ENCODE measurements at places on chromosomes 4 and X.

DNA sequence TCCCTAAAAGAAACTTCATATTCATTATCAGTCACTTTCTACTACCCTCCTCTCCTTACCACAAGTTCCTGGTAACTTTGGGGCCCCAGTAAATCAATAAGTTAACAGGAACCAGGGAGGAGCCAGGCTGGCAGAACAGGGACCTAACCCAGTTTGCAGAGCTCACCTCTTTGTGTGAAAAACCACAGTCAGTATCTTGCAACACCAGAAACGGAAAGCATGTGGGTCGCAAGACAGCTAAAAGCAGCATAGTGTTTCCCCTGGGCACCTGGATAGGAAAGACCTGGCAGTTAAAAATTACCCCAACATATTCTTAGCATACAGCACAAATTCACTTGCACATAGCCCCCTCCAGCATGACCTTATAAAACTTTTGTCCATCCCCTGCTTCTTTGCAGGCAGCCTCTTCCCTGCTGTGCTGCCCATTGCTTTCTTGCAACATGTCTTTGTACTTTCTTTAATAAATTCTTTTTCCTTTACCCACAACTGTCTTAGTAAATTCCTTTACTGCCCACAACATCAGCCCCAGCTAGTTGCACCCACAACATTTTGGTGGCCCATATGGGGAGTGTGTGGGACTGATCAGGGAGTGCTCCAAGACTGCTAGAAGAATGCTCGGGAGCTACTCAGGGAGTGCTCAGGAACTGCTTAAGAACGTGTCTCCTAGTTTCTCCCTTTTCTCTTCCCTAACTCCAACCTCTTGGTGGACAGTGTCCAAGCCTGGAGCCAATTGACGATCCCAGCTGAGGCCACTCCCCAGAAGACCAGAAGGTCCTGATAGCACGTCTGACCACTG is 83.4 kb downstream of the MSN start:
- no peak for DNase-seq

DNA sequence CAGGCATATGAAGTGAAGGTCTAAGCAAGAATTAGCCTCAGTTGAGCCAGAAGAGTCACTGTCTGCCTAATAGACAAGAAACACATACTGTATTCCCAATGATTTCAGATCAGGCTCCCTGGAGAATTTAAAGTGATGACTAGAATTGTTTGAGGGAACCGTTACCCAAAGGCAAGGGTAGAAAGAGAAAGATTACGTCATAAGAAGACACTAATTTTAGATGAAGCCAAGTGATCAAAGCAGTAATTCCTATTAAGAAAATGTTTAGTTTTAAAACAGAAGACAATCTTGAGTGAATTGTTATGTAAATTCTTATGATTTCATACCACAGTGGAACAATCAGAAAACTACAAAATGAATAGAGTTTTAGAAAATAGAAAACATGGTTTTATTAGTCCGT is 194.5 kb upstream of the ARSJ start:
- no peak for DNase-seq

DNA sequence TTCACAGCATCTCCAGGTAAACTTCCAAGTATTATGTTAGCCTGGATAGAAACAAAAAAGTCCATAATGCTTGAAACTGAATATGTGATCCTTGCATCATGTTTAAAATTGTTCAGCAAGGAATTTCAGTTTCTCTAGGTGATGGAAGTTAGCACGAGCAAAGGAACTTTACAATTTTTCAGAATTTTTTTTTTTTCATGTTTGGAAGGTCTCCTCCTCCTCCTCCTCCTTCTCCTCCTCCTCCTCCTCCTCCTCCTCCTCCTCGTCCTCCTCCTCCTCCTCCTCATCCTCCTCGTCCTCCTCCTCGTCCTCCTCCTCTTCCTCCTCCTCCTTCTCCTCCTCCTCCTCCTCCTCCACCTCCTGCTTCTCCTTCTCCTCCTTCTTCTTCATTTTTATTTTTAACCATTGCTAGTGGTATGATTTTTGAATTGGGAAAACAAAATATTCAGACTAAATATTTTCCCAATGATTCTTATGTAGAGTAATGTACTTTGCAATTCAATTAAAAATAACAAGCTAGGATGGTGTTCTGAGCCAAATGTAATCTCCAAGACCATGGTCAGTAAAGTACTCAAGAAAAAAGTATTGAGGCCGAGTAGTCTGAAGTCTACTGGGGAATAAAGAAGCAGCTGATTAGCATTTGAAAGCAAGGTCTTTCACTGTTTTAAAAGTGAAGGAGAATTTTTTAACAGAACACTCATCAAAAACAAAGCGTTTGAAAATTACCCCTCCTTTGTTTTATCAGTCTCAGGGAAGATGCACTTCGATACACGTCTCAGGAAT is 420.9 kb upstream of the ATOH1 start:
- no peak for DNase-seq

- no peak for DNase-seq
These were observed 28.7 kb upstream of the IL9R start for GRCh38 chrX:155968791-155969190.

GRCh38 chr4:140996766-140997165 is 136.5 kb downstream of the RNF150 start:
- DNase-seq: peak; percentile 11

- peak; percentile 37 for DNase-seq
These were observed 33.9 kb upstream of the HPF1 start for GRCh38 chr4:169791527-169792156.

DNA sequence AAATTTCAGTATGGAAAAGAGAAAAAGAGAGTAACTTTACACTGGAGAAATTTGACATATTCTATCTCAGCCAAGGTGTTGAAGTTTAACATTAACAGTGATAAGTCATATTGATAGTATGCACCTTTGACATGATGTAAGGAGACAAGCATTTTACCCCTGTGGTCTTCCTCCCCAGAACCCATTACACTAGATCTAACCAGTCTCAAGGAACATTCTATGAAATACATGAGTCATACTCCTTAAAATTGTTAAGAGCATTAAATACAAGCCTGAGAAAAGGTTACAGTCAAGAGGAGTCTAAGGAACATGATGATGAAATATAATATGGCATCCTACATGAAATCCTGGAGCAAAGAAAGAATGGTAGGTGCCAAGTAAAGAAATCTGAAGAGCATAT is 1151.3 kb upstream of the IGFBP7 start:
- no peak for DNase-seq

DNA sequence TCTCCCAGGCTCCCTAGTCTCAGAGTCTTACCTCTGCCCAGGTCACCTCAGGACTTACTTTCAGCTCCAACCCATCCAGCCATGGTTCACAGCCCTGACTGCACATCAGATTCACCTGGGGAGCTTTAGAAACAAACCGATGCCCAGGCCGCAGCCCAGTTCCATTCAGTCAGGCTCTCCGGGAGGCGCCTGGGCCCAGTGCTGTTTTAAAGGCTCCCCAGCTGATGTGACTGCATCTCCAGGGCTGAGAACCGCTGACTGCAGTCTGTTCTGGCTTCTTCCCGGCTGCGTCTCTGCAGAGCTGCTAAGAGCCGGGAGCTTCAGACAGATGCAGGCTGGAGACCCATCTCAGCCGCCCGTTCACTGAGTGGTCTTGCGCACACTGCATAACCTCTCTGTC is 44.4 kb upstream of the LGI2 start:
- no peak for DNase-seq
